ENCODE measurements at places on chromosomes 4 and X. TPM values are rescaled to one million over a fixed set of nuclear protein-coding genes. Genes with fewer than 3 reads are reported as not detected.

DNA sequence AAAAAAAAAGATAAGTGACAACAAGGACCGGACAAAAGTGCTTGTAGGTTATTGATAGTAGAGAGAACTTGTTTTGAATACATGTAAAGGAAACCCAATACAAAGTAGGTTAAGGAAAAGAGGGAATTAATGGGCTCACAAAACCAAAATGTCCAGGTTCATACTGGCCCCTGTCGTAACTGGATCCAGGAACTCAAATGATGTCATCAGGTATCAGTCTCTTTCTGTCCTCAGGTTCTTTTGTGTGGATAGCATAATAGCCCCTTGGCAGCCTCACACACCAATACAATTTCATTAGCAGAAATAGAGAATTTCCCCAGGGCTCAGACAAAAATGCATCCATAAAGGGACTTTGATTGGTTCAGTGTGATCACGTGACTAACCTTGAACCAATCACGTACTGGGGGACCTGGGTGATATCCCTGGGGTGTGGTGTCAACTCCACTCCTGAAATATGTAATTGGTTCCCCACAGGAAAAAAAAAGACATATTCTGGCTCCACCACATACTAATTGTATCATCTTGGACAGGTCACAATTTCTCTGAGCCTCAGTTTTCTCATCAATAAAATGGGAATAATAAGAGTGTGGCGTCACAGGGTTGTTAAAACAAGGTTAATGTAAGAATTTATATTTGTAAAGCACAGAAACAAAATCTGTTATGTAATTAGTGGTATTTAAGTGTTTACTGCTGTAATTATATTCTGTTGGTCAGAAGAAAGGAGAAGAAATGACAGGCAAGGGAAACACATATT, 174.8 kb downstream of the PDGFRA start:
- H3K4me1 ChIP-seq = no peaks in the 10 kb centered on the region
- H3K4me3 ChIP-seq = no peak overlapping the region
- H3K36me3 ChIP-seq = no peaks in the 10 kb centered on the region
- H3K27me3 ChIP-seq = no peaks in the 10 kb centered on the region
- no peak for DNase-seq
- H3K27ac ChIP-seq = no peak overlapping the region

- H3K4me1 ChIP-seq = no peaks in the 10 kb centered on the region
- no peak overlapping the region for H3K27ac ChIP-seq
- no peak for DNase-seq
- H3K27me3 ChIP-seq = no peaks in the 10 kb centered on the region
Observed at GRCh38 chrX:52346174-52347165, 22.4 kb upstream of the XAGE2 start.

GRCh38 chr4:107906458-107907100, 24.8 kb upstream of the CYP2U1 start:
- no peaks in the 10 kb centered on the region for H3K4me1 ChIP-seq
- no peaks in the 10 kb centered on the region for H3K36me3 ChIP-seq
- H3K4me3 ChIP-seq = no peak overlapping the region
- H3K27me3 ChIP-seq = no peaks in the 10 kb centered on the region
- DNase-seq = no peak

The MECP2 gene
- 22.1 TPM for total RNA-seq

GRCh38 chr4:110616238-110617074, 6.4 kb downstream of the PITX2 start:
- H3K27me3 ChIP-seq = peaks cover 86% of the 10 kb centered on the region
- no peak for DNase-seq
- no peak overlapping the region for H3K27ac ChIP-seq
- no peaks in the 10 kb centered on the region for H3K36me3 ChIP-seq
- no peak overlapping the region for H3K4me3 ChIP-seq

DNA sequence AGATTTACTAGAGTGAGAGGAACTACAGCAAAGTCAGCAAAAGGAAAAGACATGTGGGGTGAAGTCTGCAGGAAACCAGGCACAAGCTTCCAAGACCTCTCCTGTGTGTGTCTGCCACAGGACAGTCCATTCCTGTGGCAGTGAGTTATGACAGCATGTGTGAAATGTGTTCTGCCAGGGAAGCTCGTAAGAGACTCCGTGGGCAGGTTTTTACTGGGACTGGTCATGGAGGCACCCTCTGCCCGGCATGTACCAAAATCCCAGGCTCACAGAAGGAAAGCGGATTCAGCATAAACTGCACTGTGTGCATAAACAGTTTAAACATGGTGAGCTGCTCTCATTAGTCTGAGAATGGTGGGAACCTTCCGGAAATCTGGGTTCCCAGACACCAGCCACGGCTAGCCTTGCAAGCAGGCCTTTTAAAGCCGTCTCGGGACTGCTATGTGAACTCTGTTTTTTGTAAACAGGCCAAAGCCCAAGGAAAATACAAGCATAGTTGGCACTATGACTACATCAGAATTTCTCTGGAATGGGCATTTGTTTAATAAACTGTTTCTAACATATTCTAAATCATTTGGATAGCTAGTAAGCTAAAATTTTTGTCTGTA, 288.5 kb downstream of the TENM3 start:
- H3K27me3 ChIP-seq = no peaks in the 10 kb centered on the region
- H3K36me3 ChIP-seq = no peaks in the 10 kb centered on the region
- no peak overlapping the region for H3K27ac ChIP-seq
- no peak for DNase-seq
- H3K4me1 ChIP-seq = no peaks in the 10 kb centered on the region

DNA sequence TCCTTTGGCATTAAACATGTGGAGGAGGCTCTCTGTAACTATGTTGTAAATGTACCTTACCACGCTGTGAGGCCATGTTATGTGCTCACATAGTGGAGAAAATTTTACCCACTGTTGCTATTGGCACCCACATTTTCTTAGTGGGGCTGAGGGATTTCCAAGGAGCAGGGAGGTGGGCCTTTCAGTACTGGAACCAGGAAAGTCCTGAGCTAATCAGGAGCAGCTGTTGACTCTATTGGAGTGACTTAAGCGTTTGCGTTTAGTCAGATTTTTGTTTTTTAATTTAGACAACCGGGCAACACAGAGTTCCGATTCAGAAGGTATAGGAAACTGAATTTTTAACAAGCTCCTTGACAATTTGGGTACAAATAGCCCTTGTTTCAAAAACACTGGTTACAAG, 30.7 kb upstream of the WDR17 start:
- no peaks in the 10 kb centered on the region for H3K4me1 ChIP-seq
- no peaks in the 10 kb centered on the region for H3K27me3 ChIP-seq
- DNase-seq = no peak
- no peak overlapping the region for H3K4me3 ChIP-seq
- no peak overlapping the region for H3K27ac ChIP-seq

The CAMK2D gene
- 27.9 TPM for total RNA-seq

- H3K27ac ChIP-seq = no peak within 1 kb of the TSS
- peak within 1 kb of the TSS; percentile 52 for H3K4me3 ChIP-seq
- peaks cover 12% of the 10 kb centered on the region for H3K27me3 ChIP-seq
- DNase-seq = peak; percentile 71
Observed at GRCh38 chr4:167234316-167234881, at the start of gene SPOCK3. Gene SPOCK3 (minus strand): TSS chr4:167234494.

- peak; percentile 9 for DNase-seq
- H3K27me3 ChIP-seq = no peaks in the 10 kb centered on the region
- peaks cover 5% of the 10 kb centered on the region for H3K36me3 ChIP-seq
- no peaks in the 10 kb centered on the region for H3K4me1 ChIP-seq
- no peak overlapping the region for H3K27ac ChIP-seq
- no peak overlapping the region for H3K4me3 ChIP-seq
Observed at GRCh38 chr4:177367336-177367735, 57.7 kb downstream of the NEIL3 start.

The GYPA gene
- total RNA-seq = 8.2 TPM

The ZXDA gene
- 3.5 TPM for total RNA-seq

DNA sequence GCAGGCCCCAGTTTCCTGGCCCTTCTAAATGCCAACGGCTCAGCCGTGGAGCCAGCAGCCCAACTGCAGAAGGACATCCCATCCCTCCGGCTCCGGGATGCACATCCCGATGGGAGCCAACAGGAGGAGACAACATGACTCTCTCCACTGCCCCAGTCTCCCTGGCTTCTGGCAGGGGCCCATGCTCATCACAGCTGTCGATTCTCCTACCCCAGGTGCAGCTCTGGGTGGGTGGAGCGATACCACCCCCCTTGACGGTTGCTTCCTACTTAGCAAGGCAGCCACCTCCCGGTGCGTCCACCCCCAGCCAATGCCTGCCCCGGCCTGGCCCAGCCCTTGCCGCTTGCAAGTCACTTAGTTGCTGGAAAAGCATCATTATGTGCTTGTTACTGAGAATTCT, 19.5 kb downstream of the ZNF275 start:
- H3K4me3 ChIP-seq = no peak overlapping the region
- DNase-seq = no peak
- peaks cover 14% of the 10 kb centered on the region for H3K36me3 ChIP-seq
- no peak overlapping the region for H3K27ac ChIP-seq

DNA sequence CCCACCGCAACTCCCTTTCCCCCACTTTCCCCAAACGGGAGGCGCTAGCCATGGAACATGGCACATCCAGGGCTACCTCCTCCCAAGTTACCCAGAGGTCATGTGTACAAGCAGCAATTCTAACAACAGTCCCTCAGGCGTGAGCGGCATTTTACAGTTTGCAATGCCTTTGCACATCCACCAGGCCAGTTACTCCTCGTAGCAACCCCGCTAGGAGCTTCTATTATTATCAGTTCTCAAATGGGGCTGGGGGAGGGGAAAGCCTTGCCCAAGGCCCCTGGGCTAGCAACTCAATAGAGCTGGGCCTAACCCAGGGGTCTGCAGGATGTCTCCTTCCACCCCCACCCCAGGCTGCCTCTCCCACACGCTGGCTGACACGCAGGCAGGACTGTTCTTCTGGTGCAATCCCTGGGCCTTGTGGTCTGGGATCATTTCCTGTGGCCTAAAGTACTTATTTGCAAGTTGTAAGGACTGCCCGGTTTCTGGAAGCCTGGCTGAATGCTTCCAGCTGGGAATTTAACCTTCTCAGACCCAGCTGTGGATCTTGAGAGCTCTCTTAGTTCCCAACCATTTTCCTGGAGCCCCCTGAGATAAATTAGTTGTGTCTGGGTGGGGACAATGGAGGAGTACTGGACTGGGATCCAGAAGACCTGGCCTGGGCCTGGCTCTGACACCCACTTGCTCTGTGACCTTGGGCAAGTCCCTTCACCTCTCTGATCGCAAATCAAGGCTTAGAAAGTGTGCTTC, 27.7 kb downstream of the PJA1 start:
- H3K36me3 ChIP-seq = no peaks in the 10 kb centered on the region
- peak overlapping the region; percentile 32 for H3K27ac ChIP-seq
- DNase-seq = no peak
- no peak overlapping the region for H3K4me3 ChIP-seq
- no peaks in the 10 kb centered on the region for H3K4me1 ChIP-seq
- no peaks in the 10 kb centered on the region for H3K27me3 ChIP-seq
